ENCODE measurements at places on chromosomes 2 and 18. TPM values are rescaled to one million over a fixed set of nuclear protein-coding genes. Genes with fewer than 3 reads are reported as not detected.

Gene BCL11A
- total RNA-seq = 16.3 TPM

Gene RND3
- total RNA-seq = 28.9 TPM

Gene NT5DC4
- not detected for total RNA-seq

Gene UGT1A4
- total RNA-seq = not detected

Gene POTEJ
- not detected for total RNA-seq

Gene FAP
- total RNA-seq = 12.7 TPM

DNA sequence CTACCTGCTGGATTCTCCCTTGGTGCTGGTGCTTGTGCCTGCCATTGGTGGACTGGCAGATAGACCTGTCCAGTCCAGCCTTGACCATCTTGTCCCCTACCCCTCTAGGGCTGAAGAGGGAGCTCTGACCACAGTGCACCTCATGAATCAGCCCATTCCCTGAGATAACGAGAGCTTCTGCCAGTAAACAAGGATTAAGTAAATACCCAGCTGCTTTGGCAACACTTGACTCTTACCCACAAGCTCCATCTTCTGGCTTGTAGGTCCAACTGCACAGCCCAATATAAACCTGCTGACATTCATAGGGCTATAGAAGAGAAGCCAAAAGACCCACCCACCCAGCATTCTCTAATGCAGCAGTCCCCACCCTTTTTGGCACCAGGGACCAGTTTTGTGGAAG, 186.4 kb downstream of the PIK3C3 start:
- no peaks in the 10 kb centered on the region for H3K27me3 ChIP-seq
- no peak overlapping the region for H3K27ac ChIP-seq
- no peak for DNase-seq
- no peaks in the 10 kb centered on the region for H3K36me3 ChIP-seq
- H3K4me1 ChIP-seq = no peaks in the 10 kb centered on the region

DNA sequence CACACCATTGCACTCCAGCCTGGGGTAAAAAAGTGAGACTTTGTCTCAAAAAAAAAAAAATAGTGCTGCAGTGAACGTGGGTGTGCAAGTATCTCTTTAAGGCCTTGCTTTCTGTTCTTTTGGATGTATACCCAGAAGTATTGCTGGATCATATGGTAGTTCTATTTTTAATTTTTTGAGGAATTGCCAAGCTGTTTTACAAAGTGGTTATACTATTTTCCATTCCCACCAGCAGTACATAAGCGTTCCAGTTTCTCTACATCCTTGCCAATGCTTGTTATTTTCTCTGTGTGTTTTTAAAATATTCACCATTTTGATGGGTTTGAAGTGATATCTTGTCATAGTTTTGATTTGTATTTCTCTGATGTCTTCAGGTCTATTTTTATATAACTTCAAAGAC, 13.1 kb downstream of the ARMC9 start:
- DNase-seq = no peak
- H3K4me1 ChIP-seq = peaks cover 32% of the 10 kb centered on the region
- H3K4me3 ChIP-seq = no peak overlapping the region
- peak overlapping the region; percentile 39 for H3K27ac ChIP-seq

DNA sequence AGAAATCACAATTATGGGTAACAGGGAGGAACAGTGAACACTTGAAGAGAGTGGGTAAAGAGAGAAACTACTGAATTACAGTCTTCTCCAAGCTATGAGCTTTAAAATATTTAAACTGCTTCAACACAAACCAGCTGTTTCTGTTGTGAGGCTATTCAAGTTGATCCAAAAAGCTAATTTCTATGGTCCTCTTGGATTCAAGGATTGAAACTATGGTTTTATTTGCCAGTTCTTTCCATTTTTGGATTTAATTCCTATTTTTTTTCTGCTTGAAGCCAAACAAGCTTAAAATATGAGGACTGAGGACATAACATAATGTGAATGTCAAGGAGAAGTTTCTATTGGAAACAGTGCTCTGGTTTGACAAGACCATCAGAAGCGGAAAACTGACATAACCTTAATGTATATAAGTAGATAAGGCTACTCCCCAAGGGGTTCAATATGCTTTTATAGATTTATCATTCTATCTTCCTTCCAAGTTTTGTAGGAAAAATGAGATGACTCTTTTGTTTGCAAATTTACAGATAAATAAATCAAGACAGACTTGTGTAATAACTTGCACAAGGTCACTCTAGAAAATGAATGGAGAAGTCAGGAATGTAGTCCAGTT, 60.7 kb upstream of the AQP4 start:
- no peaks in the 10 kb centered on the region for H3K36me3 ChIP-seq
- no peaks in the 10 kb centered on the region for H3K4me1 ChIP-seq
- DNase-seq = no peak
- H3K27ac ChIP-seq = no peak overlapping the region

DNA sequence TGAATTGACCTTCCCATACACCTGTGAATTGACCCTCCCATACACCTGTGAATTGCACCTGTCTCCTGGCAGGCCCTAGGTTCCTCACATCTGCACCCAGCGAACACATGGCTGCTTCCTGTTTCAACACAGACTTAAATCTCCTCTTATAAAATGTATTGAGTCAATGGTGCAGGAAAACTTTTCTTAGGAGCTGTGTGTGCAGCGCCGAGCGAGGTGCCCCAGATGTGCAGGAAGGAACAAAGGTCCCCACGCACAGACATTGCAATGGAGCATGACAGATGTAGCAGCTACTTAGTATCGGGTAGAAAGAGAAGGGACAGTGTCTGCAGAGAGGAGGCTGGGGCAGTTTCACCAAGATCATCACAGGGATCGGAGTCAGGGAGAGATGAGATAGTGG, 85.5 kb upstream of the PXDN start:
- no peaks in the 10 kb centered on the region for H3K36me3 ChIP-seq
- no peak overlapping the region for H3K4me3 ChIP-seq
- peaks cover 12% of the 10 kb centered on the region for H3K4me1 ChIP-seq
- no peak overlapping the region for H3K27ac ChIP-seq
- DNase-seq = no peak

DNA sequence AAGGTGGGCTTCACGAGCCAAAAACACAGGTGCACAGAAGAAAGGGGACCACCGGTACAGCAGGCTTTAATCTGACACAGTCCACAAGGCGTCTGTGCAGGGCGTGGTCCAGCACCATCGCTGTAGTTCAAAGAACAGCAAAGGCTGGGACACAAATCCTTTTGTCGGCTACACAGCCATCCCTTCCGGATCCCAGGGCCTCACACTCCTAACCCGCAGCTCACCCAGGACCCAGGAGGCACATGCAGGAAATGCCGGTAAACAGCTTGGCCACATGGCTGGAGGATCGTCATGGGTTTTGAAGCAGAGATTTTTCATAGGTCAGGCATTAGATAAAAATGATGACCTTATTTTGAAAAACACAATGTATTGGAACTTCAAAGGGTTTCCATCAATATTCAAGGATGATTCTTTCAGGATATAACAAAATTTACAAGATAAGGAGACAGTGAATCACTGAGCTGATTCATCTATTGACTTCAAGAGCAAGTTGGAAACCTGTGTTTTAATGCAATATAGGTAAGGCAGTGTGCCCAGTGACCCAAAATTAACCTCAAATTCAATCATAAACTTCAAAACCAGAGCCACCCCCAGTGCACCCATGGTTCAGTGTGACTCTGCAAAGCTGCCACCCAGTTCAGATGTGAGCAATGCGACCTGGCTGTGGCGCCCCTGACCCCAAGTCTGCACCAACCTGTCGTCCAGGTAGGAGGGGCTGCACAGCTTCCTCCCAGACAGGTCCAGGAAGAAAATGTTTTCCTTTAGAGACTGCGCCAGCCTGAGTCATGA, 74.4 kb downstream of the TMEM18 start:
- H3K27ac ChIP-seq = no peak overlapping the region
- H3K4me3 ChIP-seq = no peak overlapping the region
- no peaks in the 10 kb centered on the region for H3K4me1 ChIP-seq
- H3K36me3 ChIP-seq = no peaks in the 10 kb centered on the region
- DNase-seq = no peak

DNA sequence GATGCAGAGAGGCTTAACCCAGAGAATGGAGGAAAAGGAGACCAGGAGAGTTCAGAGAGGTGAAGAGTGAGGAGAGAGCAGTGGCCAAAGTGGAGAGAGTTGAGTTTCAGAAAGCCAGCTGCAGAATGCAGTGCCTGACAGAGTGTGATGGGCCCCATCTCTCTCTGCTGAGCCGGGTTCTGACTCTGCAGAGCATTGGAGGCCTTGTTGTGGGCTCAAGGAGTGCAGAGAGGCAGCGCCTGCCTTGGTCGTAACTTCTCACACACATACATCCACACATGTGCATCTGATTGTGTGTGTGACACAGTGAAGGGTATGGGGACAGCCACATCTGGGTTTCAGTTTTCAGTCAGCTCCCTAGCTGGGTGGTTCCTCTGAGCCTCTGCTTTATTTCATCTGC, 58.8 kb downstream of the AGAP1 start:
- H3K4me3 ChIP-seq = no peak overlapping the region
- H3K27me3 ChIP-seq = no peaks in the 10 kb centered on the region
- no peaks in the 10 kb centered on the region for H3K4me1 ChIP-seq
- H3K27ac ChIP-seq = no peak overlapping the region
- no peak for DNase-seq
- H3K36me3 ChIP-seq = no peaks in the 10 kb centered on the region

DNA sequence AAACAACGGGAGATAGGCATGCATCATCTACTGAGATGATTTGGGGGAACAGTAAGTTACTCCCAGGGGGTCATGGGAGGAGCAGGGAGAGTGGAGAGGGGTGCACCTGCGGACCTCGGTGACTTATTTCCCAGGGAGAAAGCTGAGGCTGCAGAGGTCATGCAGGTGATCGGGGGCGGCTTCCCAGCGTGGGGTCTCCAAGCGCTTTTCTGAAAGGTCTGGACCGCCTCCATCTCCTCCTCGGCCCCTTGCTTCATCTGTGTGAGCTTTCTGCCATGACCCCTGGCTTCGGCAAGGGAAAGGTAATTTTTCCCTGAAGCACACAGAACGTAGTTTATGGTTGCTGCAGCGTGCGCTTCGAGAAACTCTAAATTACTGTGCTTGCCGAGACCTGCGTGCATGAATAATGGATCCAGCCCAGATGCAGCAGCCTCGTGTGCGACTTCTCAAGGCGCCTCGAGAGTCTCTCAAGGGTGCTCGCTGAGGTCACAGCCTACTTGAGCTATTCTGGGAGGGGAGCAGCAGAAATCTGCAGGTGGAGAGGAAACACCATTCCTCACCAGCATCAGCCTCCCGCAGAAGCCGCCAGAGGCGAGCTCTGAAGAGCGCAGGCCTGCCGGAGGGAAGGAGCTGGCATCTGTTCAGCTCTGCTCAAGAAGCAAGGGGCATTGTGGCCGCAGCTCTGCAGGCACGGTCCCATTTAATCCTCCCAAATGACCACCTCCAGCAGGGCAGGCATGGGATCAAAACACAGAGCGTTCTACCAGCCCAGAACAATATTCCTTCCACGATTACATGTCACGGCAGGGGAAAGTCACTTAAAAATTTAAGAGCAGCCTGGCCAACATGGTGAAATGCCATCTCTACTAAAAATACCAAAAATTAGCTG, 308.4 kb upstream of the MYT1L start:
- H3K4me3 ChIP-seq = no peak overlapping the region
- no peaks in the 10 kb centered on the region for H3K4me1 ChIP-seq
- no peaks in the 10 kb centered on the region for H3K27me3 ChIP-seq
- H3K36me3 ChIP-seq = no peaks in the 10 kb centered on the region

DNA sequence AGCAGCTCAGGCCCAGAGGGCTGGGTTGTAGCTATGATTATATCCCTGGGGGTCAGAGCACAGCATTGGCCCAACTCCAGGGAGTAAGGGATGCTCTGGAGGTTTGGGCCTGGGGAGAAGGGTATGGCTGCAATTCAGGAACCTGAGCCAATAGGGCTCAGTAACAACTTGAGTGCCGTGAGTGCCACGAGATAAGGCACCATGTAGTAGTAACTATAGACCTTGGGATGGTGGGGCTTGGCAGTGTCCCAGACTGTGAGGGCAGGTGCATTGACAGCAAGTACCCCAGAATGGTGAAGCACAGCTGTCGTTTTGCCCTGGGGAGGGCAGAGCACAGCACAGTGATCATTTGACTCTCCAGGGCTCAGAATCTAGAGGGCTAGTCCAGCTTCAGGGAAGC, 45.1 kb upstream of the ZNF396 start:
- no peaks in the 10 kb centered on the region for H3K36me3 ChIP-seq
- H3K27ac ChIP-seq = no peak overlapping the region
- no peaks in the 10 kb centered on the region for H3K4me1 ChIP-seq
- no peak overlapping the region for H3K4me3 ChIP-seq

- H3K27me3 ChIP-seq = no peaks in the 10 kb centered on the region
- DNase-seq = peak; percentile 45
- no peaks in the 10 kb centered on the region for H3K36me3 ChIP-seq
- no peak overlapping the region for H3K4me3 ChIP-seq
- no peak overlapping the region for H3K27ac ChIP-seq
Measured at GRCh38 chr2:20182241-20182931, 42.5 kb downstream of the SDC1 start.

- H3K4me3 ChIP-seq = no peak overlapping the region
- H3K27ac ChIP-seq = no peak overlapping the region
Measured at GRCh38 chr2:241200822-241201395, 12.4 kb downstream of the ANO7 start.

DNA sequence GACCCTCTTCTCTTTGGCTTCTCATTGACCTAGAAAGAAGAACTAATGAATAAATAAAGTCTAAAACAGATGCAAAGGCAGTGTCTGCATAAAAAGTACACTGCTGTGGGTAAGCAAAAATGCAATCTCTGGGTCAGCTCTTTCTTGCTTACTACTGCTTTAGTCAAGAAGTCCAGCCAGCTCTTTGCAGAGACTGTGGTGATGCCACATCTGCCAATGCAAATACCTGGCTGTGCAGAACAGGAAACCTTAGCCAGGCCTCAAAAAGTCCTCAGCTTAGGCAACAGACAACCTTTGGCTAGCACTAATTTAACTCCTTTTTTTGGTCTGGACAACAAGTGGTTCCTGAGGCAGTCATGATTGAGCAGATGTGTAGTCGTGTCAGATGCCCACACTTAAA, 73.6 kb upstream of the RND3 start:
- no peak overlapping the region for H3K4me3 ChIP-seq
- no peak for DNase-seq
- no peaks in the 10 kb centered on the region for H3K36me3 ChIP-seq

DNA sequence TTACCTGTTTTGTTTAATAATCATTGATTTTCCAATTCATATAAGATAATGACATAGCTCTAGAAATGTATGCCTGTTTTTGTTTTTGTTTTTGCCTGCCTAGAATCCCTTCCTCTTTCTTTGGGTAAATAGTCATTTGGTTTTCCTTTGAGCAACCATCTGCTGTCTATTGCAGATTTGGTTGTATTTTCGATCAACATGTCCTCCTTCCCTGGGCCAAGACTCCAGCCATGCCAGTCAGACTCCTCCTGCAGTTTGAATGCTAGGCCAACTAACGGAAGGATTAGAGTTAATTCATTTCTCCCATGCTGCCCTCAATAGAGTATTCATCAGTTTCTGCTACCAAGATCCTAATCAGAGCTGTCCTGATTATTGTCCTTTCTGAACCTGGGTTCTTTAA, 67.1 kb downstream of the MAIP1 start:
- no peak for DNase-seq
- H3K27ac ChIP-seq = no peak overlapping the region
- H3K4me3 ChIP-seq = no peak overlapping the region
- no peaks in the 10 kb centered on the region for H3K4me1 ChIP-seq
- H3K36me3 ChIP-seq = no peaks in the 10 kb centered on the region
- H3K27me3 ChIP-seq = no peaks in the 10 kb centered on the region

All from sigmoid colon (tissue), 7 donors.